ENCODE measurements at places on chromosomes 3 and 15. TPM values are rescaled to one million over a fixed set of nuclear protein-coding genes. Genes with fewer than 3 reads are reported as not detected.

Gene GCNT3
- 0.04 TPM for polyA plus RNA-seq

Gene WDR93
- polyA plus RNA-seq = 0.16 TPM

Gene TMCO5A
- polyA plus RNA-seq = not detected

Gene NT5DC2
- polyA plus RNA-seq = 63.8 TPM

Gene FES
- 30.0 TPM for polyA plus RNA-seq

Gene SLC49A4
- 7.7 TPM for polyA plus RNA-seq

Gene ZNF80
- polyA plus RNA-seq = 0.04 TPM

Gene CCDC32
- polyA plus RNA-seq = 29.4 TPM

Gene ASB14
- polyA plus RNA-seq = not detected
